ENCODE measurements at places on chromosomes 1 and 21. TPM values are rescaled to one million over a fixed set of nuclear protein-coding genes. Genes with fewer than 3 reads are reported as not detected.

GRCh38 chr21:40792691-40793456 is 54.1 kb downstream of the DSCAM start:
- DNase-seq: no peak

- no peak for DNase-seq
Observed at GRCh38 chr1:234176000-234176399, 197.3 kb upstream of the COA6 start.

DNA sequence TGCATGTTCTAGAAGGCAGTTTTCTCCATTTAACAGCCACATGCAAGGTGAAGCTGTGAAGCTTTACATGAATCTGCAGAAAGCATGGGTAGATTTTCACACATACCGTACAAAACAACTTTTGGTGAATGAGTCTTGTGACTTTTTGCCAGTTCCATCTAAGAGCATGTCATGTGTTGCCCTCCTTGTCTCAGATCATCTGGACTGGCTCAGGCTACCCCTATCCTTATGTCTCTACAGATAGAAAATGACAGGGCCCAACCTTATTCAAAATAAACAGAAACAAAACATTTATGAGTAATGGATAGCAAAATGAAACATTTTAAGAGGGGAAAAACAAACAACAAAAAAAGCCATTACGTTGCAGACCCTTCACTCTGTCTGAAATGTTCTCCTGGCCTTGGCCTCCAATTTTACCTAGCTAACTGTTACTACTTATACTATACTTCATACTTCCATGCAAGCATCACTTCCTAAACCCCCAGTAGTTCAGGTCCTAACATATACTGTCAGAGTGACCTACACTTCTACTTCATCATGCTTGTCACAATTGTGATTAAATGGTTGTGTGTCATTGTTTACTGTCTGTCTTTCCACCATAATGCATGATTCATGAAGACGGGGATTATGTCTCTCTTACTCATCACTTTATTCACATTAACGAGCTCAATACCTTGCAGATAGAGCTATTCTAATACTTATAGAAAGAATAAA is 39.0 kb downstream of the LRRC8C start:
- DNase-seq: no peak

- DNase-seq: no peak
Observed at GRCh38 chr1:43621861-43622260, 28.1 kb upstream of the KDM4A start.

GRCh38 chr1:156356875-156357534 is 12.0 kb upstream of the RHBG start:
- DNase-seq: peak; percentile 45

- DNase-seq: no peak
Observed at GRCh38 chr1:212214325-212214724, 70.9 kb upstream of the PPP2R5A start.

DNA sequence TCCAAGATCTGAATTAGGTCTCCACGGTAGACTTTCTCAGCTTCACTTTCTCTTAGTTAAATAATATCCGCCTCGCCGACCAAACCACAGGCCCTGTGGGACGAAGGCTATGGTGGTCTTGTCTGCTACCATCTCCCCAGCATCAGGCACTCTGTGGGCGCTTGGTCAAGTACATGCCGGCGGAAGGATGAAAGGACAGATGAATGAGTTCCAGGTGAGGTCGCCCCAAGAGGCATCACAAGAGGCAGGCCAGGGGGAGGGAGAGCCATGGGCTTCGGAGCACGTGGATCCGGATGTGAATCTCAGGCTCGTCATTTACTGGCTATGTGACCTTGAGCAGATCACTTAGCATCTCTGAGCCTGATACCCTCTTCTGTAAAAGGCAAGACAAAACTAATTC is 33.5 kb downstream of the ECE1 start:
- DNase-seq: no peak

GRCh38 chr1:111679541-111679940 is 59.7 kb downstream of the INKA2 start:
- no peak for DNase-seq

- peak; percentile 73 for DNase-seq
Observed at GRCh38 chr1:24201941-24202440, 14.9 kb upstream of the IFNLR1 start.

- peak; percentile 97 for DNase-seq
Observed at GRCh38 chr1:108691942-108692723, at the start of gene PRPF38B. Gene PRPF38B, plus strand, starts transcription at chr1:108692310. Its CDS starts 282 bp downstream, at chr1:108692592.

The MYOG gene
- total RNA-seq: not detected

The RNF186 gene
- total RNA-seq: not detected

The F13B gene
- total RNA-seq: not detected

The REG4 gene
- not detected for total RNA-seq

The IL12RB2 gene
- total RNA-seq: 0.37 TPM

The CD101 gene
- 0.45 TPM for total RNA-seq

The WDR64 gene
- not detected for total RNA-seq

Measured in left ventricle myocardium superior (tissue), 1 donor.